Thymus (tissue), 14 donors: ENCODE measurements at places on chromosomes 11 and 22.
A peak's percentile ranks its signal among the peaks of the same experiment; 100 is the strongest.

DNA sequence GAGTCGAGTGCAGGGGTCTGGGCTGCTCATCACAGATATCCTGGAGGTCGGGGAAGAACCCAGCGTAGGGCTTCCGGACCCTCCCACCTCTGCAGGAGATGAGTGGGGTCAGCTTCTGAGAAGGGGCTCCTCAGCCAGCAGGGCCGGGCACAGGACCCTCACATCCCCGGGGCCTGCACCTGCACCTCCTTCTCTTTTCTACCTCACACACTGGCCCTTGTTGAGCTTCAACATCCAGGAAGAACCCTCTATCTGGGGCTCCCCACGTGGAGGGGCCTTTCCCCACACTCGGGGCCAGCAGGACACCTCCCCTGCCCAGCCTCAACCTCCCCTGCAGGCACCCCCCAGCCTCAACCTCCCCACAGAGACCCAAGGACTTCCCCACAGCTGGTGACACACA, 299.4 kb downstream of the CTTN start:
- no peak for DNase-seq

GRCh38 chr22:46638601-46639431, 18.6 kb downstream of the GRAMD4 start:
- no peak for DNase-seq

DNA sequence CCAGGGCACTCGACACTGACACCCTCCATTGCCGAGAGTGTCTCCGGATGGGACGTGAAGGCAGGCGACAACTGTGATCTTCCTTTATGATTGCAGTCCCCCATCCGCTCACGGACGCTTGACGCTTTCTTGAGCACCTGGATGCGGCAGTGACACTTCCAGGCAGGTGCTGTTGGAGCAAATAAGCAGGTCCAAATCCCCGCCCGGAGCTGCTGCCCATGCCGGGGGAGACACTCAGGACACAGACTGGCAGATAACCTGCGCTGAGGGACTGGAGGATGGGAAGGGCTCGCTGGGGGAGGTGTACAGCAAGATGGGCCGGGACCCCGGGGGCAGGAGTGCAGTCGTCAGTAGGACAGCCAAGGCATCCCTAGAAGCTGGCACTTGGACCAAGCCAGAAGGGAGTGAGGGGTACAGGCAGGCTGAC, 1403.5 kb downstream of the BRD1 start:
- no peak for DNase-seq

GRCh38 chr22:25930788-25931310, 188.9 kb downstream of the MYO18B start:
- DNase-seq = no peak

GRCh38 chr11:94700622-94701021, 67.5 kb upstream of the AMOTL1 start:
- no peak for DNase-seq

DNA sequence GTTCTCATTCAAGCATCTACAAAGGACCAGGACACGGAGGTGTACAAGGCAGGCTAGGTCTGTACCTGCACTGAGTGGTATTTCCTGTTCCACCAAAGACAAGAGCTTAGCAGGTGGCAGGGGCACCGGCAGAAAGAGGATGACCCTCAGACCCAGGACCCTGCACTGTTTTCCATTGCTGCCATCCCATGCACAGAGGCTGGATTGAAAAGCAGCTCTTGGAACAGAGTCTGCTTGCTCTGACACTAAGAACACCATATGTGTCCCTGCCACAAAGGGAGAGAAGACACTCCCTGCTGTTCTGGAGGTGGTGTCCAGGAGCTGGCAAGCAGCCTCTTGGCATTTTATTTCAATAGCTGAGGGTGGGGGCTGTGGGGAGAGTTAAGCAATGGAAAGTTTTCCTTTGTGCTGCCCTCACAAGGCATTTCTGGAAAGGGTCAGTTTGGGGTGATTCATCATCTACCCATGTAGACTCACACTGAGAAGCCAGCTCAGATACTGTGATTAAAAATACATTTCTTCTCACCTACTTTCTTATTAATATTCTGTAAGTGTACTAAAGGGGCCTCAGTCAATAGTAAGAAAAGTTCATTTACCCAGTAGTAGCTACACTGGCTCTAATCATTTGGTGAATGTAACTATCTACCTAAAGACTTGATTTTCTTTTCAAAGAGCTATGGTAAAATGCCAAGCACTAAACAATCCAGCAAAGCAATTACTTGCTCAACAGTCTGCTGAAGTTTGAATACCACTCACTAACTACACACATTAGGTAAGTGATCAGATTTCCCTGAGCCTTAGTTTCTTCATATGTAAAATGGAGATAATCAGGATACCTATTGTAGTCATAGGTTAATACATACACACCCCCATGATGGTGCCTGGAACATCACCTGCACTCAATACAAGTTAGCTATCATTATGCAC, 55.2 kb downstream of the SLC1A2 start:
- no peak for DNase-seq

DNA sequence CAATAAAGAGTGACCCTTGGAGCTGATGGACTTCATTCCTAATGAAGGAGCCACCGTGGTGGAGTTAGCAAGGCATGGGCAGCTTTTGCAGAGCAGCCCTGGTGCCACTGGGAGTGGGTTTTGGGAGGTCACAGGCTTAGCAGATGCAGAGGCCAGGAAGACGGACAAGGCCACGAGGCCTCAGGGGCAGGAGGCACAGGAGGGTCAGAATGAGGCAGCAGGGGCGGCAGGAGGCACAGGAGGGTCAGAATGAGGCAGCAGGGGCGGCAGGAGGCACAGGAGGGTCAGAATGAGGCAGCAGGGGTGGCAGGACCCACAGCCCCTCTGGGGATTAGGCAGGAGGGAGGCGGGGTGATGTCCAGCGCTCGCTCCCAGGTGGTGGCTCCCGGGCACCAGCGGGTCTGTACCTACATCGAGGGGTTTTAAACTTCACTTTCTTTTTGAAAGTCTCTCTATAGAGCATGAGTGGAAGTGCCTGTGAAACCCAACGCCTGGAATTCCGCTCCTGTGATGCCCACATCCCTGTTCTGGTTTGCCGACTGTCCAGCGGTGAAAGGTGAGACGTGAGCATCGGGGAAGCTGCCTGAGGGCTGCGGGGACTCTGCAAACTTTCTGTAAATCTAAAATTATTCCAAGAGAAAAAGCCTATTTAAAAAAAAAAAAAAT, 521.6 kb downstream of the BRD1 start:
- no peak for DNase-seq

DNA sequence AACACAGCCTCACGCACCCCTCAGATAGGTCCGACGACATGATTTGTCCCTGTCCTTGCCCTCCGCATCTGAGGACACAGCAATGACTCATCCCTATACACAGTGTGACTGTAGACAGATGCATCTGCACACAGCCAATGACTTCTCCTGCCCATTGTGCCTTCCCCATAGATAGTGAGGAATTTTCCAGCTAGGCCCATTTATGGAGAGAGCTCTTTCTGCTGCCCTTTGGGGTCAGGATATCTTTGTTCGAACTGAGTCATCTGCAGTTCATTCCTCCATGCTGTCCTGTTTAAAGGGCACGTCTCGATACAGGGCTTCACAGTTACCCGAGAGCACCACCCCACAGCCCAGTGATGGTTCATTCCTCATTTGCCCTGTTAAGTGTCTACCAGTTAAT, 96.7 kb downstream of the LARGE1 start:
- no peak for DNase-seq

- no peak for DNase-seq
Observed at GRCh38 chr22:37753746-37754145, 54.0 kb upstream of the GCAT start.

DNA sequence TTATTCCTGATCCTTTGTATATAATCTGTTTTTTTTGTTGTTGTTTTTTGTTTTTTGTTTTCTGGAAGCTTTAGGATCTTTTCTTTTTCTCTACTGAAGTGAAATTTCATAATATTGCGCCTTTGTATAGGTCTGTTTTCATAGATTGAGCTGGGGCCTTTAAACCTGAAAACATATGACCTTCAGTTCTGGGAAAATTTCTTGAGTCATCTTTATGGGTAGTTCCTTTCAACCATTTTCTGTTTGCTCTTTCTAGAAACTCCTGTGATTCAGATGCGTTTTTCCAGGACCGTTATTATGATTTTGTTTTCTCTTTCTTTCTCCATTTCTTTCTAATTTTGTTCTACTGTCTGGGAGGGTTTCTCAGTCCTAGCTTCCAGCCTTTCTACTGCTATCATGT, 43.7 kb downstream of the BSX start:
- DNase-seq = no peak

DNA sequence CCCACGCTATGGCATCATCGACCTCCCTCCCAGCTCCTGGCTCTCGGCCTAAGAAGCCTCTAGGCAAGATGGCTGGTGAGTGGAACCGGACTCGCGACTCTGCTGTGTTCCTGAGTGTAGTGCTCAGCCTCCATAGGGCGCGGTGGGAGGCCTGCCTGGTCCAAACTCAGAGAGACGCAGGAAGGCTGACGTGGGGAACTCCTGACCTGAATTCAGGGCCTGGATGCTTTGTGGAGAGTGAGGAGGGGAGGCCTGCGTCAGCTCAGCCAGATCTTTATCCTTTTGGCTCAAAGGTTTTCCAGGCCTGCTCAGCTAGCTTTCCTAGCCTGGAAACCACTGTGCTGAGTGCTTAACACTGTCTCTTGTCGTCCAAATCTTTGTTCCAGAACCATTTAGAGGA, 8.0 kb downstream of the TIRAP start:
- DNase-seq = no peak

- peak; percentile 85 for DNase-seq
Observed at GRCh38 chr11:65884716-65885092, 3.6 kb downstream of the FIBP start.
